Hematopoietic multipotent progenitor cell (in vitro differentiated cells): ENCODE measurements at places on chromosomes 7 and 10. TPM values are rescaled to one million over a fixed set of nuclear protein-coding genes. Genes with fewer than 3 reads are reported as not detected.

AEBP1 gene
- 19.4 TPM for total RNA-seq

SEMA3D gene
- under 0.01 TPM for total RNA-seq

MRPS33 gene
- total RNA-seq: 9.4 TPM

MYO1G gene
- 150 TPM for total RNA-seq

TRUB1 gene
- 6.2 TPM for total RNA-seq

PKD2L1 gene
- not detected for total RNA-seq

GCK gene
- total RNA-seq: 0.27 TPM

GOLGA7B gene
- total RNA-seq: under 0.01 TPM

ZNF107 gene
- total RNA-seq: 3.0 TPM

DRGX gene
- total RNA-seq: not detected

PPP1R17 gene
- under 0.01 TPM for total RNA-seq

CCL24 gene
- not detected for total RNA-seq

OR2A1 gene
- 0.27 TPM for total RNA-seq

TRIM4 gene
- 24.8 TPM for total RNA-seq

PVRIG gene
- 0.54 TPM for total RNA-seq

SYT15B gene
- total RNA-seq: under 0.01 TPM

STOX1 gene
- 0.54 TPM for total RNA-seq

LRRC4 gene
- total RNA-seq: 0.54 TPM

SVOPL gene
- total RNA-seq: 3.8 TPM

CRTAC1 gene
- not detected for total RNA-seq

SPDYE9 gene
- not detected for total RNA-seq

MYOZ1 gene
- total RNA-seq: not detected

STEAP2 gene
- total RNA-seq: under 0.01 TPM

PDE6C gene
- total RNA-seq: not detected

TMEM178B gene
- total RNA-seq: under 0.01 TPM

HOXA6 gene
- 40.1 TPM for total RNA-seq
